ENCODE measurements at places on chromosomes 11 and 22.

DNA sequence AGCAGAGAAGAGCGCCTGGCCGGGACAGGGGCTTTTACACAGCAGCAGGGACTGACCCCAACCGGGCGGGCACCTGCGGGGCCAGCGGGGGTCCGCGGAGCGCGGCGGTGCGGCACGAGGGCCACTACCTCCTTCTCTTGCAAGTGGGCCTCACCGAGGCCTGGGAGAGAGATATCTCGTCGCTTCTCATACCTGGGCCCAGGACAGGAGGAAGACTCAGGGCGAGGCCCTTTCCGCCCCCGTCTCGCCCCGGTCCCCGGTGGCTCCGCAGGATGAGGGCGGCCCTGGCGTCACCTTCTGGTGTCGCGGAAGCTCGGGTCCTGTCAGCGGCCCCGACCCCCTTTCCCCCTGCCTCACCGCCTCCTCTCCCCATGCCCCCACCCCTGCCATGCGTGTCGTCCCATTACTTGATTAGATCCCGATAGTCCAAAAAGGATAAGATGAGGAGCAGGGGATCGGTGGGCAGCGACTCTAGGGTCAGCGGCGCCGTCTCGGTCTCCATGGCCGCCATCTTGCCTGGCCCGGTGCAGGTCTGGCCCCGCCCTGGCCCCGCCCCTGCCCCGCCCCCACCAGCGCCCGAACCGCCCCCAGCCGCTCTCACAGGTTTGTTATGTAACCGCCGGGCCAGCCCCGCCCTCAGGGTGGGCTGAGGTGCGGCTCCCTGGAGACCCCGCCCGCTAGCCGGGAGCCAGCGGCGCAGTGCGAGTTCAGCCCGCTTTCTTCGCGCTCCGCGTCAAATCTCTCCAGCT is at the start of gene FBXO3:
Gene FBXO3 (minus strand): TSS at position 534 of the 749 bp plus-strand sequence. CDS start 23 bp downstream, at position 511.
- DNase-seq: peak; percentile 69

- DNase-seq: no peak
Observed at GRCh38 chr11:121889186-121889585, 226.8 kb downstream of the BLID start.

GRCh38 chr22:29146091-29146560 is 59.6 kb upstream of the EMID1 start:
- no peak for DNase-seq

DNA sequence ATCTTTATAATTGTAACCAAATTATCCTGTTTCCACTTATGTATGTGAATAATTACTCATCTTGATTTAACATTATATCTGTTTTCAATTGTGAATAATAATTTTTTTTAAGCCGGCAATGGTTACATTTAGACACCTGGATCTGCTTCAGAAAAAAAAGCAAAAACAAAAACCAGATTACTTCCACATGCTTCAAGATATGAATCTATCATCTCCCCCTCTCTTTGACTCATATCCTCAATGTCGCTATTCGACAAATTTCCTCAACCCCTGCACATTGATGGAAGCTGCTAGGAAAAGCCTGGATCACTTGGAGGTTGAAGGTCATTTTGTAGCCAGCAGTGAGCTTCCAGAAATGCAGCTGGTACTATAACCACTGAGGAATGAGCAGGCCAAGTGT is 42.7 kb downstream of the SLC1A2 start:
- DNase-seq: no peak

- DNase-seq: no peak
Observed at GRCh38 chr11:128720522-128720985, 26.7 kb downstream of the FLI1 start.

GRCh38 chr11:73467505-73467904 is 91.3 kb downstream of the RELT start:
- DNase-seq: no peak

- DNase-seq: no peak
Observed at GRCh38 chr11:113572136-113572735, 97.0 kb upstream of the DRD2 start.

GRCh38 chr11:8183111-8183510 is 14.3 kb upstream of the RIC3 start:
- DNase-seq: no peak

DNA sequence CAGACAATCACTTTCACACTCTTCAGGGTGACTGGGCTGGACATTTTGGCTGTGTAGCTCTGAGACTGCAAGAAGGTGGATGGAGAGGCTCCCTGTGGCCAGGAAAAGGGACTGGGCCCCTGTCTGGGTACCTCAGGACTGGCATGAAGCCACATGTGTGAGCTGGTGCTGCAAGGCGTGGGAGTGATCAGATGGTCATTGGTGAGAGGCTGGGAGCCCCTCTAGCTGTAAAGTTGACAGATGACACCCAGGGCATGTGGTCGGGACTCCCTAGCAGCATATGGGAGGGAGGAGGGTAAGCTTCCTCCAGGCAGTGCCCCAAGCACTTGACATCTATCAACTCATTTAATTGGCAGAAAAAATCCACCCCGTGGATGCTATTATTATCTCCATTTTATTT is 18.9 kb upstream of the CABP2 start:
- DNase-seq: no peak

GRCh38 chr11:129700701-129701100 is 114.9 kb upstream of the TMEM45B start:
- no peak for DNase-seq

- peak; percentile 10 for DNase-seq
Observed at GRCh38 chr11:4539603-4540219, 5.3 kb upstream of the OR52M1 start.

DNA sequence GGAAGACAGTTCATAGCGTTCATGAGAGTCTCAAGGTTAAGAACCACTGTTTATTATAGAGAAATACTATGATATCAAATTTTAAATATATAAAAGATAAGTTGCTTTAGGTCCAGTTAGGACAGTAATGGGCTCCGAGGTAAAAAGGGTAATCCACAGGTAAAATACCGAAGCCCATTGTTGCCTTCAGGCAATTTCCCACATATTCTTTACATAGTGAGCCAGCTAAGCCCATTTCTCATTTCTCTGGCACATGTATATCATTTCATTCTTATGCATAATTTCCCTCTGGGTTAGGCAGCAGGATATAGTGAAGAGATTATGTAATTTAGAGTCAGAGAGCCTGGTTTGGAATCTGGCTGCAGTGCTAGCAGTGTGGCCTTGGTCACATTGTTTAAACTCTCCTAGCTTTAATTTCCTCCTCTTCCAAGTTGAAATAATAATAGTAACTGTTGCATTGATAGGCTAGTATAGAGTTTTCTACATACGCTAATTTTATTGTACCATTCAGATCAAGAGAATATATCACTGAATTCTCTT is 7.6 kb upstream of the POU2AF1 start:
- no peak for DNase-seq

DNA sequence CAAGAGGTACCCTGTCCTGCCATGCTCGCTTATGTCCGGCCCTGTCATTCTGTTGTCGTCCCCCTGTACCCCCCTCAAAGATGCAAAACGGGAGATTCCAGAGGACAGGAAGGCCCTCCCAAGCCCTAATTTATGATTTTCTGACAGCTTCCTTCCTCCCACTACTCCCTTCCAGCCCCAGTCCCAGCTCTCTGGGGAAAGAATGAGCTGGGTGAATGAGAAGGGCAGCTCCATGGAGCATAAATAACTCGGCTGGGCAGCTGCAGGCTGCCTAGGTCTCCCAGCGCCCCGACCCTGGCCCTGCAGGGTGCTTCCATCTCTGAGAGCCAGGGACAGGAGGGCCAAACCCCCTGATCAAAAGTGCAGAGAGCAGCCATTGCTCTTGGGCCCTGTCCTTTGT is 3.9 kb upstream of the EMID1 start:
- no peak for DNase-seq

DNA sequence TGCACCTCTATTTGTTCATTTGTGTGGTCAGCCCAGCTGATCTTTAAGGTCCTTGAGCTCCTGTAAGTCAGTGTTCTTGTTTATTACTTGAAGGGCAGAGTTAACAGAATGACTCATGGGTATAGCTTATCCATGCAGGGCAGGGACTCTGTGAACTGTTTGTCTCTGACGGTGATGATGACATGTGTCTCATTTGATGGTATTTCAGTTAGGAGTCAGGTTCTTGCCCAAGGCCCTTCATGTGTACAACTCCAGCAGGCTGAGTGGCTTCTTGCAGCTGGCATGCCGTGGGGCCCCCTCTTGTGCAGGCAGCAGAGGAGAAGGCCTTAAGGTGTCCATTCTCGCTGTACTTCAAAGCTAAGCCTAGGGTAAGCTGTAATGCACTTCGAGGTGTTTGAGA is 165.1 kb downstream of the DBX1 start:
- no peak for DNase-seq

- no peak for DNase-seq
Observed at GRCh38 chr11:61954851-61955421, 4.8 kb downstream of the BEST1 start.

- DNase-seq: peak; percentile 52
Observed at GRCh38 chr11:9758637-9759518, 95.0 kb downstream of the SWAP70 start.

- DNase-seq: no peak
Observed at GRCh38 chr11:44266056-44266780, 43.7 kb downstream of the ALX4 start.

- DNase-seq: no peak
Observed at GRCh38 chr22:27370269-27370668, 431.3 kb downstream of the MN1 start.

DNA sequence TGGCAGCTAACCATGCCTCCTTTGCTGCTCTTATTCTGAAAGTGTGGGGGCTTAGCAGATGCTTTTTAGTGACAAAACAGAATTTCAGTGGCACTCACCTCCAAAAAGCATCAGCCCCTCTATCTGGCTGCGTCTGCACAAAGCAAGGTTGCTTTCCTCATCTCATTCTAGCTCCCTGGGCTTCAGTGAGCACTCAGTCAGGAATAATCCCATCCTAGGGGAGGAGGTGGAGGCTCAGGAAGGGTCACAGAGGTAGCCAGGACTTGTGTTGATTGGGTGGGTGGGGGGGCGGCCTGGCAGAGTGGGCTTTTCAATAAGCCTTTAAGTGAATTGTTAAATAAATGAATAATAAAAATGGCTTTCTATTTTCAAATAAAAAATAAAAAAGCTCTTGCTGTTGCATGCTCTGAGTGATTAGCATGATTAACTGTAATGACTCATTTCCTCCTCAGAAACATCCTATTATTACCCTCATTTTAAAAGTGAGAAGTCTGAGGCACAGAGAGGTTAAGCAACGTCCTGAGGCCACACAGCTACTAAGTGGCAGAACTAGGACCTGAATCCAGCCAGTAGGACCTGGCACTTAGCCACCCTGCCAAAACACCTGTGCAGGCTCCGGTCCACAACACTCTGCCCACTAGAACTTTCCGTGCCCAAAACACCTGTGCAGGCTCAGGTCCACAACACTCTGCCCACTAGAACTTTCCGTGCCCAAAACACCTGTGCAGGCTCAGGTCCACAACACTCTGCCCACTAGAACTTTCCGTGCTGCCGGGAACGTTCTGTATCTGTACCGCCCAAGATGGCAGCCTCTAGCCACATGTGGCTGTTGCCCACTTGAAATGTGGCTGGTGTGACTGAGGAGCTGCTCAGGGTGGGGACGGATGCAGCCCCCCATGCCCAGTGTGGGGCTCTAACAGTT is 5.5 kb downstream of the B3GAT1 start:
- DNase-seq: no peak

DNA sequence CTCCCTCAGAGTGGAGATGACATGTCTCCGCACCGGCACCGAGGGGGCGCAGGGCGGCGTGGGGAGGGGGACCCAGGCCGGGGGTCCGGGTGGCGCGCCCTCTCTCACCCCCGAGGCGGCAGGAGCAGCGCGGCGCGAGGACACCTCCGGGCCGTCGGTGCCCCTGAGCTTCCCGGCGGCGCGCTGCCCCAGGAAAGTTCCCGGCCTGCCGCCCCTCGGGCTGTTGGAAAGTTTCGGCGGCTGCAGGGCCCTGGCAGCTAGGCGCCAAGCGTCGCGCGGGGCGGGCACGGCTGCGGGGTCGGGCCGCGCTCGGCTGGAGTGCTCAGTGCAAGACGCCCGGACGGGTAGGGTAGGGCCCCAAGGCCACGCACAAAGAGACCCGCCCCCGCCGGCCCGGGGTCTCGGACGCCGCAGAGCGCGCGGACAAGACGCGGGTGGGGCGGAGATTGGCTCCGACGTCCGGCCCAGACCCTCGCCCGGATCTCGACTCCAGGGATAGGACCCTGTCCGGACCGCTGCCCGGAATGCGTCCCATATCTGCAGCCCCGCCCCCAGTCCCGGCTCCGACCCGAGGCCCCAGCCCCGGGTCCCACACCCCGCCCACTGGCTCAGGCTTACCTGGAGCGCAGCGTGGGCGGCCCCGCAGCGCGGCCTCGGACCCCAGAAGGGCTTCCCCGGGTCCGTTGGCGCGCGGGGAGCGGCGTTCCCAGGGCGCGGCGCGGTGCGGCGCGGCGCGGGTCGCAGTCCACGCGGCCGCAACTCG is 471 bp downstream of the ARVCF start:
- no peak for DNase-seq

DNA sequence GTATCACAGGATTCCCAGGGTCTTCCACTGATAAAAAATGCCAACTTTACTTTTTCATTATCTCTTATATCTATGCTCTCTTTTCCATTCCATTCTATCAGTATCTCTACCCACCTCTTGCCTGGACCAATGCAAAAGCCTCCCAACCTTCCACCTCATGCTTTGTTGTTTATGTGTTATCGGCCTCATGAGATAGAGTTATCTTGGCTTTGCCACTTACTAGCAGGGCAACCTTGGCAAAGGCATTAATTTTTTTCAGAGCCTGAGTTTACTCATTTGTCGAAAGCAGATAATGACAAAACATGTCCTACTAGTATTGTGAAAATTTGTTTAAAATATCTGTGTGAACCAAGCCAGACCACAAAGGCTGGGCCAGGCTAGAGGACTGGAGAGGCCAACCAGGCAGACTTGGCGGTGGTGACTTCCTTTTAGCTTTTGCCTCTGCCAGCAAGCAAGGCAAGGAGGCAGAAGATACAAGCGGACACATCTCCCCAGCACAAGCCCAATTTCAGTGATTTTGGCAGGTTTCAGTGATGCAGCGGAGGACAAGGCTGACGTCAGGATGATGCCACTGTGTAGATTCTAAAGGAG is 106.9 kb downstream of the ADAMTS15 start:
- no peak for DNase-seq

DNA sequence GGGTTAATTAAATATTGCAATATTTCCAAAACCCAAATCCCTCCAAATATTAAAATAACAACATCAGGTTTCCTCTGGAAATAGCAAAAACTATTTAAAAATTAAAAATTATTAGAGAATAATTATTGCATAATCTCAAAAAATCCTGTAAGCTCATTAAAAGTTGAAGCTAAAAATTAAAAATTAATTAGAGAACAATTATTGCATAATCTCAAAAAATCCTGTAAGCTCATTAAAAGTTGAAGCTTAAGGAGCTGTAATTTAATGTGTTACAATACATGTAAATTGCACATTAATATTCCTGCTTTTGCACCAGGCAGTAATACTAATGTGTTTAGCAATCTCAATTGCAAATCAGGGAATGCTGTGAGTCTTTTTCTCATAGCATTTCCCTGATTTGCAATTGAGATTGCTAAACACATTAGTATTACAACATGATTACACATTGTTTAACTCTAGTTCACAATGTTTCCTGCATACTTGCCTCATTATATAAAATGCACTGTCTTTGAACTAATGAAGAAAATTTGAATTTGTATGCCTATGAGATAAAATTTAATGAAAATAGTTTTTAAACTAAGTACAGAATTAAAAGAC is 247.7 kb downstream of the GUCY1A2 start:
- DNase-seq: no peak

- no peak for DNase-seq
Observed at GRCh38 chr11:43278193-43278956, 33.4 kb upstream of the API5 start.

GRCh38 chr11:18294862-18295261 is 27.1 kb downstream of the HPS5 start:
- no peak for DNase-seq

GRCh38 chr11:117792992-117793391 is 4.0 kb downstream of the DSCAML1 start:
- no peak for DNase-seq
